Suprapubic skin (tissue), 4 donors: ENCODE measurements at places on chromosomes 4 and X.

GRCh38 chr4:6529021-6529420 lies 46.0 kb upstream of the MAN2B2 start:
- no peaks in the 10 kb centered on the region for H3K4me1 ChIP-seq
- no peaks in the 10 kb centered on the region for H3K36me3 ChIP-seq
- no peak for DNase-seq
- H3K4me3 ChIP-seq = no peak overlapping the region
- no peak overlapping the region for H3K27ac ChIP-seq

- H3K4me3 ChIP-seq = no peak overlapping the region
- DNase-seq = no peak
- peaks cover 3% of the 10 kb centered on the region for H3K4me1 ChIP-seq
These were observed 22.3 kb downstream of the TMPRSS11D start for GRCh38 chr4:67861513-67861912.

DNA sequence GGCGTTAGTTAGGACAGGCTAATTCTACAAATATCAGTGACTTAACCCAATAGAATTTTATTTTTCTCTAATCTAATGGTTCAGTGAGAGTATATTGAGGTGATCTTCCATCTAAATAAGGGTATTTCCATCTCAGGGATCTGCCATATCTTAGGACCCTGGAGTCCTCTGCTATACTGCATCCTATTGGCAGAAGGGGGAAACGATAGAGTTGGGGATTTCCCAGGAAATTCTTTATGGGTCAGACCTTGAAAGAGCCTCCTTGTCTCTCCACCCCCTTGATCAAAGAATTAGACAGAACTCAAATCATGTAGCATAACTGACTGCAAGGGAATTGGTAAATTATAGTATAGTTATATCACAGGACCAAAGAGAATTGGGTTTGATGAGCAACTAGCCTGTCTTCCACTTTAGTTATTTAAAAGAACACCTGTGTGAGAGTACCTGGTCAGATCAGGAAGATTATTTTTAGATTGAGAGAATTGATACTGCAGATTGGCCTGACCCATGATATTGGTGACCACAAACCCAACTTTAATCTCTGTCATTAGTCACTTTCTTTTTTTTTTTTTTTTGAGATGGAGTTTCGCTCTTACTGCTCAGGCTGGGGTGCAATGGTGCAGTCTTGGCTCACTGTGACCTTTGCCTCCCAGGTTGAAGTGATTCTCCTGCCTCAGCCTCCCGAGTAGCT lies 25.6 kb downstream of the SMARCA5 start:
- no peak for DNase-seq
- no peak overlapping the region for H3K4me3 ChIP-seq
- H3K27ac ChIP-seq = no peak overlapping the region
- no peaks in the 10 kb centered on the region for H3K27me3 ChIP-seq
- peaks cover 96% of the 10 kb centered on the region for H3K36me3 ChIP-seq
- no peaks in the 10 kb centered on the region for H3K4me1 ChIP-seq

DNA sequence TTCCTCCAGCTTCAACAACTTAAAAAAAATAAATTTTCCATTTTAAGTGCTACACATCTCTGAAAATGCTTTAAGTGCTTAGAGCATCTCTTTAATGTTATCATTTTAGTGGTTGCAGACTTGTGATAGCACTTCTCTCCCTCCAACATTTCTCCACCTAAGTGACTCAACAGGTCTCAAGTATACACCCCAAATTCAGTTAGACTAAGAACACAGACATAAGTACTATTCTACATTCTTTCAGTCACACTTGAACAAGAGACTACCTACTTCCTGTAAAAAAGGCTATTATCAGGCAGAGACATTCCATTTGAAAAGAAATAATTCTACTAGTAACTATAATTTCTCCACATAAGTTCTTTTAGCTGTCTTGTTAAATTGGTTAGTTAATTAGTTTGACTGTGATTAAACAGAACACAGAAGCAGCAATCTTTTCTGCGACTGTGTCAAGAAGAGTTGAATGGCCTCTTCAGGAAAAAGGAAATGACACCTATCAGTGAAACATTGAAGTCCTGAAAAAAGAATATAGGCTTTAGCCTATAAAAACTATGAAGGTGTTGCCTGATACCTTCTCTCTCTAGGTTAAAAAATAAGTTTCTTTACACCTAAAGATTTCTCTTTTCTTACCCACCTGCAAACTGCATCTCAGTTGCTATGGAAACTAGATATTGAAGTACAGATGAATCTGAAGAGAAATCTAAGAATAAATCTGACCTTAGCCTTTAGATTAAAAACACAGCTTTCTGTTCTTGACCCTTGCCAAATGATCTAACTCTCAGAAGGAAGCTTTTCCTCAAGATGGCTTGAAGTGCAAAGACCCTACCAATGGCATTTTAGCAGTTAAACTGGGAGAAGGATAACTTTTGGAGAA lies 18.0 kb downstream of the NAF1 start:
- H3K27ac ChIP-seq = no peak overlapping the region
- peaks cover 11% of the 10 kb centered on the region for H3K36me3 ChIP-seq
- no peak for DNase-seq
- no peaks in the 10 kb centered on the region for H3K27me3 ChIP-seq
- H3K4me3 ChIP-seq = no peak overlapping the region
- no peaks in the 10 kb centered on the region for H3K4me1 ChIP-seq

GRCh38 chrX:27797575-27797974 lies 10.2 kb upstream of the MAGEB10 start:
- H3K36me3 ChIP-seq = no peaks in the 10 kb centered on the region
- no peaks in the 10 kb centered on the region for H3K4me1 ChIP-seq
- H3K27ac ChIP-seq = no peak overlapping the region
- no peak overlapping the region for H3K4me3 ChIP-seq
- no peaks in the 10 kb centered on the region for H3K27me3 ChIP-seq

DNA sequence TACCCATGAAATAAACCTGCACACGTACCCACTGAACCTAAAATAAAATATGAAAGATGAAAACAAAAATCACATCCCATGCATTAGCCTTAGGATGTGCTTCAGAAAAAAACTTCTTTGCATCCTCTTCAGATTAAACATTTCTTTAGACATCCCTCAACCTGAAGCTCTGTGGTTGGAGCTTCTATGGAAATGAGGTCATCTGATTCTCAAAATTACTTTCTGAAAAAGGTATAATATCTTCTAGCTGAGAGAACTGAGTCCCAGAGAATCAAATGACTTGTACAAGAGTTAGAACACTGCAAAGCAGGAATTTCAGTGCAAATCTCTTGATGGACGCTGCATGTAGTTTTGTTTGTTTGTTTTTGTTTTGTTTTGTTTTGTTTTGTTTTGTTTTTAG lies 19.1 kb upstream of the ANTXR2 start:
- no peak overlapping the region for H3K4me3 ChIP-seq
- no peak overlapping the region for H3K27ac ChIP-seq
- peaks cover 5% of the 10 kb centered on the region for H3K4me1 ChIP-seq

- no peaks in the 10 kb centered on the region for H3K36me3 ChIP-seq
- no peaks in the 10 kb centered on the region for H3K4me1 ChIP-seq
- peaks cover 5% of the 10 kb centered on the region for H3K27me3 ChIP-seq
- no peak overlapping the region for H3K27ac ChIP-seq
These were observed 109.7 kb downstream of the CRLF2 start for GRCh38 chrX:1102786-1103185.

- no peak overlapping the region for H3K27ac ChIP-seq
- DNase-seq = no peak
- no peaks in the 10 kb centered on the region for H3K4me1 ChIP-seq
- H3K27me3 ChIP-seq = no peaks in the 10 kb centered on the region
These were observed 14.0 kb upstream of the GPKOW start for GRCh38 chrX:49137492-49137891.

DNA sequence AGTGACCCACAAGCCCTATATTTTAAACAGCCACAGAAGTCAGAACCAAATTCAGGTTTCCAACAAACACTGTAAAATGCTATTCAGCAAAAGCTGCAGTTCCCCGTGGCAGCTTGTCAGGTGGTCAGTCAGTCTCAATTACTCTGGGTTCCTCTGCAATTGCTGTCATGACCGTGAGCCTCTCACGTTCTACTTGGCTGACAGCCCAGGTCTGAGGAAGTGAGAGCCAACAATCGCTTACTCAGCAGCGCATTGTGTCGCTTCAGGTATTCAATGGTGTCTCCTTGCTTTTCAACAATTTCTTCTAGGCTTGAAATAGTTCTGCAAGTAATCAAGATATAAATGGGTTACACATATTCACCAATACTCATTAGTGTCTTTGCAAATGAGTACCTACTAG lies 25.8 kb downstream of the TRIM75 start:
- DNase-seq = no peak
- H3K27ac ChIP-seq = no peak overlapping the region
- no peak overlapping the region for H3K4me3 ChIP-seq
- H3K36me3 ChIP-seq = peaks cover 48% of the 10 kb centered on the region
- H3K27me3 ChIP-seq = no peaks in the 10 kb centered on the region
- no peaks in the 10 kb centered on the region for H3K4me1 ChIP-seq

DNA sequence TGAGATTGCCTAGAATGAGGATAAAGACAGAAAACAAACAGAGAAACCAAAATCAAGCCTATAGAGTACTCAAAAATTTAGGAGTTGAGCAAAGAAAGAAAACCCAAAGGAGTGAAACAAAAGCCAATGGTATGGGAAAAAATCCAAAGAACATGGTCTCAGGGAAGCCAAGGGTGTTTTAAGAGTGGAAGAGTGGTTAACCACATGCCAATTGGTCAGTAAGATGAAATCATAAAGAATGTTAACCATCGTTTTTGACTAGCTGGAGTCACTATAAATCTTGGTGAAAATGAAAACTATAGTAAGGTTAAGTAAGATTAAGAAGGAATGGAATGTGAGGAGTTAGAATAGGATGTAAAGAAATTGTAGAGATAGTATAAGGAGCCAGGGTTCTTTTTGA lies 64.7 kb upstream of the RPL34 start:
- H3K4me3 ChIP-seq = no peak overlapping the region
- H3K4me1 ChIP-seq = no peaks in the 10 kb centered on the region
- H3K27me3 ChIP-seq = no peaks in the 10 kb centered on the region
- no peak for DNase-seq

GRCh38 chr4:107500551-107500950 lies 219.5 kb downstream of the PAPSS1 start:
- DNase-seq = no peak
- no peaks in the 10 kb centered on the region for H3K4me1 ChIP-seq
- no peaks in the 10 kb centered on the region for H3K36me3 ChIP-seq

GRCh38 chr4:153005899-153006381 lies 69.8 kb downstream of the FHDC1 start:
- peaks cover 7% of the 10 kb centered on the region for H3K4me1 ChIP-seq
- H3K36me3 ChIP-seq = no peaks in the 10 kb centered on the region
- H3K4me3 ChIP-seq = no peak overlapping the region
- DNase-seq = no peak

- H3K4me1 ChIP-seq = no peaks in the 10 kb centered on the region
- H3K36me3 ChIP-seq = no peaks in the 10 kb centered on the region
- H3K27me3 ChIP-seq = no peaks in the 10 kb centered on the region
- H3K4me3 ChIP-seq = no peak overlapping the region
- DNase-seq = no peak
- H3K27ac ChIP-seq = no peak overlapping the region
These were observed 7.1 kb downstream of the DNAAF6 start for GRCh38 chrX:107213477-107213876.

DNA sequence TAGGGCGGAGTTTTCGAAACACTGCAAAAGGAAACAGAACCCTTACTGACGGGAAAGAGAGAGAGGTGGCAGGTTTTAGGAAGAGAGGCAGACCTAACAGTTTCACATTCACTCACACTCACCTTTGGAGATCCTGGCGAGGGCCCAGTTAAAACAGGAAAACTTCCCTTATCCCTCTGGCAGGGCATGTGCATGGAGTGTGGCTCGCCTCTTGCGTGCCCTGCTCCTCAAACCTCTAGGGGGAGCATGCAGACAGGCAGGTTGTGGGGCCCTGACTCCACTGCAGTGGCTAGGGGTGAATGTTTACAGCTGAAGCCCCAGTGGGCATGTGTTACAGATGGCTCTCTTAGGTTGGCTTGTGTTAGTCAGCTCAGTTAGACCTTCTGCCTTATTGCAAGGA lies 451.5 kb downstream of the UBE2NL start:
- no peak overlapping the region for H3K27ac ChIP-seq
- DNase-seq = no peak
- H3K4me1 ChIP-seq = no peaks in the 10 kb centered on the region
- H3K36me3 ChIP-seq = no peaks in the 10 kb centered on the region
- no peaks in the 10 kb centered on the region for H3K27me3 ChIP-seq

GRCh38 chr4:71648448-71648847 lies 135.4 kb downstream of the GC start:
- H3K27me3 ChIP-seq = no peaks in the 10 kb centered on the region
- no peaks in the 10 kb centered on the region for H3K4me1 ChIP-seq
- DNase-seq = no peak
- H3K36me3 ChIP-seq = no peaks in the 10 kb centered on the region
- H3K4me3 ChIP-seq = no peak overlapping the region
- H3K27ac ChIP-seq = no peak overlapping the region

DNA sequence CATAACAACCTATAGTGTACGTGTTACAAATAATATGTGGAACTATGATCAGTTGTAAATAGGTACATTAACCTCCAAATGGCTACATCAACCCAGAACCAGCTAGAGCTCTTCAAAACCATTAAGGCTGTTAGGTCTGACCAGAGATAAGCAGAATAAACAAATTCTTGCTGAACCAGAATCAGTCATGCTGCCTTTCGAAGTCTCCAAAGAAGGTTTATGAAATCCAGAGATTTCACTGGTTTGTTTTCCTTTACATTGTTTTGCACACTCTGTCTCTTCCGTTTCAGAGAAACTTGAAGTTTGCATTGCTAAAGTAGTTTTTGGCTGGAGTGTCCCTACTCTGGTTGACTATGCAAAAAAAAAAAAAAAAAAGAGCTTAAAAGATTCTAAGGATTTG lies 177.3 kb upstream of the SLIT2 start:
- H3K4me1 ChIP-seq = no peaks in the 10 kb centered on the region
- DNase-seq = no peak
- H3K27me3 ChIP-seq = no peaks in the 10 kb centered on the region
- H3K36me3 ChIP-seq = no peaks in the 10 kb centered on the region
- H3K27ac ChIP-seq = no peak overlapping the region
